ENCODE measurements at places on chromosomes 2 and 18.

DNA sequence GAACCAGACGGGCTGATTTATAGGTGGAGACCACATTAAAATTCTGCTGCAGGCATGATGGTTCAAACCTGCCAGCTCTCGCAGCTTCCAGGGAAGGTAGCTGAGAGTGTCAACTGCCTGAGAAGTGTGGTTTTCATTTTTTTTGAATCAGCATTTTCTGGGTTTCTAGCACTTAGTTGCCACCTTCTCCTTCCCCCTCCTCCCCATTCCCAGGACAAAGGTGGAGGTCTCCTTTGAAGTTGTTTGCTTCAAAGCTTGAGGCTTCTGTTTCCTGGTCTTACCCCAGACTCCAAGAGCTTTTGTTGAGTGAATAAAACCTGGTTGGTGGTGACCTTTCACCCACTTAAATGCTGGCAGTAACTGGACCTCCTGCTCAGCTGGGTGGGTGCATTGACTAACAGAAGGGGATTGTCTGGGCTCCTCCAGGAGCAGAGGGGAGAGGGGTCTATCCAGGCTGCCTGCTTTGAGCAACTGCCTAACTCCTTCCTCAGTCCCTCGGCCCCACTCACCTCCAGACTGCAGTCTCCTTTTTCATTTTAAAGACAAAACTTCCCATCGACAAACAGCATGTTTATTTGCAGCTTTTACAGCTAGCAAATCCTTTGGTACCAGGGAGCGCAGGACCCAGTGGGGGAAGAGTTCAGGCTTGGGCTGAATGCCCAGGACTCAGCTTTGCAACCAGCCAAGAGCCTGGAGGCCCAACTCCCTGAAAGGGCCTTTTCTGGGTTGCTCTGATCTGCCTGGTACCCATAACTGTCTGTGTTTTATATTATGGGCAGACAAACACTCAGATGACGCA lies 3.5 kb downstream of the RHOB start:
- DNase-seq: no peak

DNA sequence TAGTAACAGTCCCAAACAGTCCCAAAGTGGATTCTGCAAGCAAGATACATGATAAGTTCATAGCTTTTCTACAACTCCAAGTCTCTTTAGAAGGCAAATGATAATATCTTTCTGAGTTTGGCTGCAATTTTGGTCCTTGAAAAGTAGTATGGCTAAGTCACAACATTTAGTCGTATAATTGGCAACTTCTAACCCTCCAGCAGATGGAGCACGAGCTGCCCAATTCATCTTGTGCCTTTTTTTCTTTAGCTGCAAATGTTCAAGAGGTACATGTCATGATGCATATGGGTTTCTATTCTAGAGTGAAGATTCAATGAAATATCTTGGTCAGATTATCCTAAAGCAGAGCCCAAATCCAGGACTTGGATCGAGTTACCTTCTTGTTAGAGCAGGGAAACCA lies 127.0 kb upstream of the KLHL14 start:
- no peak for DNase-seq

- DNase-seq: no peak
Observed at GRCh38 chr18:64592246-64592645, 443.4 kb upstream of the LINC00305 start.

DNA sequence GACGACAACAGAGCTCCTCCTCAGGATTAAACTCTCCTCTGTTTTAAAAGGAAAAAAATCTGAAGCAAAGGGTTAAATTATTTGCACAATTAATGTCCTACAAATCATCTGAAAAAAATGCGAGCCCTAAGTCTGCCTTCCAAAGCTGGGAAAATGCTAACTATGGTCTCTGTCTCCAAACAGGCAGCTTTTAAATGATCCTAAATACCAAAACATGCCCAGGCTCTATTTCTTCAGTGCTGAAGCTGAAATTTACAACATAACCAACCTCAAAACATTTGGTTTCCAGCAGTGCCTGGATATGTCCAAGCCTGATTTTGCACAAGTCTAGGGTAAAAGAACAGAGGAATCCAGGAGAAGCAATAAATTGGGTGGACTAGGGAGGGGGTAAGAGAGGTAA lies 57.2 kb downstream of the LBH start:
- no peak for DNase-seq

DNA sequence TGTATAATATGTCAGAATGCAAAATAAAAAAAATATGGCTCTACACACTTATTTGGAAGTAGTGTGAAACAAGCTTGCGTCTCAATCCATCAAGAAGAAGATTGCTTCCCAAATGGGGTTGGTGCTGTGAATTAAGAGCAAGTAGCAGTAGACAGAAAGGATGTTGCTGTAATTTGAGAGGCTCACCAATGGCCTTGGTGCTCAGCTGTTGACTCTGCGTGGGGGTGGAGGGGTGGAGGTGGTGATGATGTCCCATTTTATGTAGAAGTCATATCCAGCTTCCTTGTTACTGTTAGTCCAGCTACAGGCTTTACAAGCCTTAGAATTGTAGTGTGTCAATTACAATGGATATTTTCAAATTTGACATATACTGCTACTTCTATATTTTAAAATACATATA lies 223.4 kb upstream of the RND3 start:
- no peak for DNase-seq

DNA sequence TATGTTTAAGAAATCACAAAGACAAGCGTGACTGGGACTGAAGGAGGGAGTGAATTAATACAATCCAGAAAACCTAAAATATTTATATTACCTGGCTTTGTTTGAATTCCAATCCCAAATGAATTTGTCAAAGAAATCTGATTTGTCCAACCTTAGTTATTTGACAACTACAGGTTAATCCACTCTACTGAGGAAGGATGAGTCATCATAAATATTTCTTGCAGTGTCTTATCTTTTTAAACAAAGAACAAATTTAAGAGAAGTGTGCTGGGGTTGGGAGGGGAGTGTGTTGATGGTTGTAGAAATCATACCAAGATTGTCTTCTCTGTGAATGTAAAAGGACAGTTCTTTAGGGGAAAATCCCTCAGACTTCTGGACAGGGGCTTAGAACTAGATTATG lies 1106.3 kb upstream of the SLC39A10 start:
- DNase-seq: no peak

DNA sequence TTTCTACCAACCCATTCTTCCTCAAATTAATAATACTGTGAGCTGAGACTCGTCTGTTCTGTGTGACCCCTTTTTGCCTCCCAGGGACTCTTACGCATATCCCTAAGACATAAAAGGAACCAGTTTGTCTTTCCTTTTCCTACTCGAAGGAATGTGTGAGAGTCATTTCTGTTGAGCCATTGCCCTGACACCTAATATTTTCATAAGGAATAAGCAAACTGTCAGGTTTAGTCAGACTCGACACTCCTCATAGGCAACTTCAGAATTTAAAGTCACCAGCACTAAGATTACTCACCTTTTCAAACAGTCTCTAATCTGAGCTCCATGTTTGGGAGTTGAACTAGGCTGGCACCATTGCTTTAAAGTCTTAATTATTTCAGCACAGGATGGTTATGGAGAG lies 305.5 kb downstream of the IKZF2 start:
- no peak for DNase-seq

DNA sequence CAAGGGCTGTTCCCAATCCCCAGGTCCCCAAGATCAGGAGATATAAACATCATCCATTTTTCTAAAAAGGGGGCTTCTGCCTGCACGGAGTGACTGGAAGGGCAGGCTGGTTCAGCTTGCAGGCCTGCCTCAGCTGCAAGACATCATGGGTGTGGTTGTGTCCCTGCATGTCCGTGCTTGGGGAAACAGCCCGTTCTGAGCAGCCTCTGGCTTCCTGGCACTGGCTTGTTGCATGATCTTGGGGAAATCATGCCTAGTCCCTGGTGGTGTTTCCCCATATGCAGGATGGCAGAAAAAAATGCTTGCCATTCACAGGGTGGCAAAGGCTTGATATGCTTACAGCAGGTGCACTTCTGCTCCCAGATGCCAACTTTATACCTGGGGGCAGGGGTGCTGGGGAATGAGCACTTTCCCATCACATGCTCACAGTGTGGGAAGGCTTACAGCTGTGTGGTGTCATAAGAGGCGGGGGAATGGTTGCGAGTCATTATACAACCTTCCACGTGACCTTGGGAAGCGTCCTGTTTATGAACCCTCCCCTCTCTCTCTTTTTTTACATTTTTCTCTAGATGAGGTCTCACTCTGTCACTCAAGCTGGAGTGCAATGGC lies 7.2 kb downstream of the PCARE start:
- no peak for DNase-seq

DNA sequence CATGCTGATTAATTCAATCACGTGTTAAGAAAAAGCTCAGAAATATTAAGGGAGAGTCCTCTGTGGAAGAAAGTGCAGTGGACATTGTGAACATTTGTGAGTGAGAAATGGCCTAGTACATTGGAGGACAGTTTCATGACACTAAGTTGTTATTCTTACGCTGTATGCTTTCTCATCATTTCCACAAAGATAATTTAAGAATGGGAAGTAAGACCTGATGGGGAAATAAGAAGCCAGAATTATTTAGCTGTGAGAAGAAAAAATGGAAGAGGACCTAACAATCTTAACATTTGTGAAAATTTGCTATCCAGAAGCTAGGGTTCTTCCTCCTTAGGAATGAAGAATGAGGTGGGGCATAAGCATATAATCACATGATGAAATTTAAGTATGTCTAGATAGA lies 15.2 kb upstream of the RAPH1 start:
- DNase-seq: no peak

DNA sequence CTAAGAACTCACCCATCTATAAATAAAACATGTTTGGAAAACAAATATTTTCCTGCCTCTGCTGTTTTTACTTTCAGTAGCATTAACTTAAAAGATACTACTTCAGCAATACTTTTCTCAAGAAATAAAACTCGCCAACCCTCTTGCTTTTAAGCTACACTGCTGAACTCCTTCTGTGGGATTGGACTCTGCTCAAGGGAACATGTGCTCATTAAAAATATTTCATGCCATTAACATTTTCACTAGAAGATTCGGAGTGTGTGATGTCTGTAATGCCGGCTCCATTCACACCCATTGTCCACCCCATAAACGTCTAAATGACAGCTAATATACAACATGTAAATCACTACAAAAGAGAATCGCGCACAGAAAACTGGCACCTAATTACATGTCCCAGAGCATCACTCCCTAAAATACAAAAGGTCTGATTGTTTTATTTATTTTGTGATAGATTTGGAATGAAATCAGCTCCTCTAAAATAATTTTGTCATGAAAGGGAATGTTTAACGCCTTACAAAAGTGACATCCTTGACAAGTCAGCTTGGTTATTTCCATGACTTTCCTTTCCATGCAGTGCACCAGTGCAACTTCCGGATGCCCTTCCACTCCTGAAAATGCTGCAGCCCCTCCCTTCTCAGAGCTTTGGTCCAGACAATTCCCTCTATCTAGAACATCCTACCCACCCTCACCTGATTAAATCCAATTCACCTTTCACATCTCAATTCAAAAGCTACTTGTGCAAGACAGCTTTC lies 73.1 kb downstream of the ANKRD44 start:
- DNase-seq: no peak

DNA sequence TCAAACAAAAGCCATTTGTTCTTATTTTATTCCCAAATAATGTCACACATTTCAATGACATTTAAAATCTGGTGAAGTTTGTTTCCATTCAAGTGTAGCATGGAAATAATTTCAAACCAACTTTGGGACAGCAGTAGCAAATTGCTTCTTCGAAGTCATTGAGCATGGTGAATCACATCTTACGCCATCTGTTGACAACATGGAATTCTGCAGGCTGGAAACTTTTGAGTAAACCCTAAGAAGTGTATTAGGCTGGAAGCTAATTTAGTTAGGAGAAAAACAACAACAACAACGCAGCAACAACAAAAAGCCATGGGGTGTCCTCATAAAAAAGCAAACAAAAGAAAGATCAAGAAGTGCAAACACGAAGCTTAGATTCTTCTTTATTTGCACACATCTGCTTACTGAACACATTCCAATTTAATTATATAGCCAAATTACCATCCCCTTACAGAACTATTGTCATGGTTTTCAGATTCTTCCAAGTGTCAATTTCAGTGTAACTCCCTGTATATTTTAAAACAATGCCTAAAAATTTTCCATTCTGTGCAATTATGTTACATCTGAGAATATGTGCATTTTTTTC lies 659.0 kb upstream of the CDH7 start:
- no peak for DNase-seq

- DNase-seq: no peak
Observed at GRCh38 chr2:72919414-72920317, 2.3 kb downstream of the EMX1 start.

GRCh38 chr2:143893371-143893770 lies 626.5 kb downstream of the ZEB2 start:
- DNase-seq: no peak

DNA sequence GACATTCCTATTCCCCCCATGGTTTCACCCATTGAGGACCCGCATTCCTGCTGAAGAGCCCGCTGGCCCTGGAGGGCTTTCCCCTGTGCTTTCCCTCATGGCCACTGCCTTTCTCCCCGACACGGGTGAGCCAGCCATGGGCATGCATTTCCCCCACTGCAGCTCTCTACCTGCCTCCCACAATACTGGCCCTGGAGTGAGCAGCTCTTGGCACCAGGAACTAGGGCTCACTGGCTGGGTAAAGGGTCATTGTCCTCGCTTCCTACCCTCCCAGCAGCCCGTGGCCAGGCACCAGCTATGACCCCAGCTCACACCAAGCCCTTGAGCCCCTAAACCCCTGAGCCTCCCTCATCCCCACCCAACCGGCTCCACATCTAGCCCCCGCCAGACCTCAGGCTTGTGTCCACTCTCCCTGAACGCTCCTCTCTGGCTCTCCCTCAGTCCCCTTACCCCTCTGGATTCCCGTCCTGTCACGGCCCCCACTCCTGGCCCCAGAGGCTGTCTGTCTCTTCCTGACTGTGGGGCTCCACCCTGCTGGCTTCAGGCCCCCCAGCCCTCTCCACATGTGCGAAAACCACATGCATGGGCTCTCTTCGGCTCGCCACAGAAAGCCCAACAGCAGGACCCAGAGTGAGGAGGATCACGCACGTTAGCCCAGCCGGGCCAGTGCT lies 199.8 kb downstream of the ZFP36L2 start:
- no peak for DNase-seq

GRCh38 chr2:61354543-61355197 lies 116.2 kb downstream of the USP34 start:
- no peak for DNase-seq

- DNase-seq: no peak
Observed at GRCh38 chr18:79841936-79842335, 44.2 kb downstream of the KCNG2 start.

DNA sequence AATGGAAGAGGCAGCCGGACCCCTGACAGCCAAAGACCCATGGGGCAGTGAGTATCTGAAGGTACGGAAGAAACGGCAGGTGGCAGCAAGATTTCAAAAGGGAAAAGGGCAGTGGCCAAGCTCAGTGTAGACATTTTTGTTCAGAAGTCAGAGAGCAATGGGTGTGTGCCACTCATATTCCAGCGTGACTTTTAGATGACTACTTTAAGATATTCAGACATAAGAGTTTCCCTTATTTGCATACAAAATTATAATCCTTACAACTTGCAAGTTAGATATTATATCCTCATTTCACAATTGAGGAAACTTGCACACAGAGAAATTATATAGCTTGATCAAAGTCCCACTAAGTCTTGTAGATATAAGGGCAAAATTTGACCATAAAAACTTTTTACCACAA lies 60.7 kb upstream of the CYTIP start:
- DNase-seq: no peak

All from stimulated activated CD4-positive, alpha-beta T cell treated with anti-CD3 and anti-CD28 coated beads, TNF-alpha, amount 100 ng/mL, for 1 hour (primary cell).